ENCODE measurements at places on chromosomes 11 and 22.

GRCh38 chr11:132335311-132335710 lies 964.9 kb downstream of the NTM start:
- no peak for DNase-seq

- DNase-seq = no peak
Observed at GRCh38 chr11:57427727-57428082, 784 bp upstream of the SLC43A3 start.

- no peak for DNase-seq
Observed at GRCh38 chr11:17746096-17746495, 11.5 kb downstream of the KCNC1 start.

DNA sequence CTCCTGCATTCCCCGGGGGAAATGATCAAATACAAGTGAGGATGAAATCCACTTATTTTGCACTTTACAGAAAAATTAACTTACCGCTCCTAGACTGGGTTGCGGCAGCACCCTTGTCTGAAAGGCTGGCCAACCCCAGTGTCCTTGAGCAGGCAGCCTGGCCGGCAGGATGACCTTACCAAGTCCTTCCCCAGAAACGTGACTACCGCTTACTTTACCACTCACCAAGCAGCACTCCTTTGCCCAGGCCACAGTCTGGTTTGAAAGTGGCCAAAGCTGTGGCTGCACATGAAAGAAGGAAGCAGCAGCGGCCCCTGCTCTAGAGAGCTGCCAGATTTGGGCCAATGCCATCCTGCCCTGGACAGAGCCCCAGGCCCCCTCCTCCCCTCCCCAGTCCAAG lies 20.3 kb downstream of the MYH9 start:
- DNase-seq = no peak

DNA sequence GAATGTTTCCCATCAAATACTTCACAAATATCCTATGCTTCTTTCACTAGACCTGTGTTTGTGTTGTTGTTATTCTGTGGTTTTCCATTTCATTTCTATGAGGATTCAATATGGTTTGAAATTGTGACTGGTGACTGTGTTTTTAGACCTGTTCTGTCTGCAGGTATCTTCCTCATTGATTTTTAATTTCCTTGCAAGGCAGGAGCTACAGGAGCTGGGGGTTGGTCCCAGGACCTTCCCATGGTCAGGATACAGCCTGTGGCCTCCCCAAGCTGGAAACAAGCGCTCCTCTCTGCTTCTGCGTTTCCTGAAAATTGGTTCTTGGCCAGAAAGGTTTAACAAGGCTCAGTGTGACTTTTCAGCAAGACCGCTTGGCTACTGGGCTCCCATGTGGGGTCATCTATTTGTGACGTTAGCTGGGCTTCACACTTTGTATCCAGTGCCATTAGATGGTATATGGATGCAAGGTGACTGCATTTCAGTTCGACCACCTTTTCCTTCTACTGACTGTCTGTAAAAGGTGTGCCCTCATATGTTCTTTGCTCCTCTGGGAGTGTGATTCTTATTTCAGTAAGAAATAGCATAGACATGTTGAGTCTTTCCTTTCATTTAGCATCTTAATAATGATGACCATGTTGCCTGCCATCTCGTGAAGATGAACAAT lies 21.5 kb downstream of the IGLL5 start:
- no peak for DNase-seq

DNA sequence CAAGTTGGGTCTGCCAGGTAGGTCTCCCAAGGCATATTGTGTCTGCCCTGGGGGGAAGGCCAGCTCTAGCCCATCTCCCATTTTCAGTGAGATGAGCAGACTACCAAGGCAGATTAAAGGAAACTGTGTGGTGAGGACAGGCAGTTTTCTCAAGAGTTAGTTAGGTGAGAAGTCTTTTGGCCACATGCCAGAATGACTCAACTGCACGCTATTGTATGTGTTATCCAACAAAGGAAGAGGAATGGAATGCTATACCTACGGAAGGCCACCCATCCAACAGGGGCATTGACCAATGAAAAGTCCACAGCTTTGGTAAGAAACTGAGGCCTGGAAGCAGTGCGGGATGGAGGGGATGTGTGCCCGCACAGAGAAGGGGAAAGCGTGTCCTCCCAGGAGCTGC lies 941.7 kb downstream of the NTM start:
- no peak for DNase-seq

DNA sequence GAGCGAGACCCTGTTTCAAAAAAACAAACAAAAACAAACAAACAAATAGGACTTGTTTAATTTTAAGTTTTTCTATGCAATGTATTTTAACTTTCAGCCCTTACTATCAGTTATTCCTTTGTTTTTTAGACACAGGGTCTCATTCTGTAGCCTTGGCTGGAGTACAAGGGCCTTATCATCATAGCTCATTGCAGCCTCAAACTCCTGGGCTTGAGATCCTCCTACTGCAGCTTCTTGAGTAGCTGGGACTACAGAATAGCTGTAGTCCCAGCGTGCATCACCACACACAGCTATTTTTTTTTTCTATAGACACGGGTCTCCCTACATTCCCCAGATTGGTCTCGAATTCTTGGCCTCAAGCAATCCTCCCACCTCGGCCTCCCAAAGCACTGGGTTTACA lies 44.5 kb downstream of the PIK3C2A start:
- no peak for DNase-seq

DNA sequence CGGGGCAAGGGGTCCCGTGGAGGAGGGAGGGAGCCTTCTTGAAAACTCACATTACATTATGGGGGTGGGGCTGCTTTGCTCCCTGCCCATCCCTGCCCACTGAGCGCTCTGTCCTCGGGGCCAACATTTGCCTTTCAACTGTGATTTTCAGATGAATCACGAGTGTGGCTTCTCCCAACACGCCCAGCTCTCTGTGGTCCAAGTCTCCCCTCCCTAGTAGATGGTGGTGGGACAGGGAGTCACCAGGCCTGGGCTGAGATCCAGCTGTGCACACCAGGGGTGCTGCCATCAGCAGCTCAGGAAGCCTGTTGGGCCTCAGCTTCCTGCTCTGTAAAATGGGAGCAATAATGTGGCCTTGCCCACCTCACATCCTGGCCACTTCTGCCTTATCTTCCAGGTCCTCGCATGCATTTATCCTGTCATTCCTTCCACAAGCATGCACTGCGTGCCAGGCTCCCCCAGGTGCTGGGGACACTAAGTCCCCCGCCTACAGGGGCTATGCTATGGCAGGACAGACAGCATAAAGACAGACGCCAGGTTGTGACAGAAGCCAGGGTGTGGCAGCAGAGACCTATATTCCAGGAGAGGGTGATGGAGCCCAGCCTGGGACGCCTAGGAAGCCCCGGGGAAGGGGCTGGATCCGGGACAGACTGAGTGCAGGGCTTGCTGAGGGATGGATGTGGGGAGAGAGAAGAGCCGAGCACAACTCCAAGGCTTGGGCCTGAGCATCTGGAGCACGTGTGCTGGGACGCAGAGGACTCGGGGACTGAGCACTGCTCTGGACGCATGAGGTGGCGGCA lies 30.5 kb downstream of the NFAM1 start:
- DNase-seq = no peak

- no peak for DNase-seq
Observed at GRCh38 chr11:11960687-11961086, 47.7 kb downstream of the DKK3 start.

GRCh38 chr22:20216863-20217499 lies 51.1 kb downstream of the RTN4R start:
- DNase-seq = no peak

- DNase-seq = no peak
Observed at GRCh38 chr22:30733181-30733631, 38.5 kb downstream of the OSBP2 start.

DNA sequence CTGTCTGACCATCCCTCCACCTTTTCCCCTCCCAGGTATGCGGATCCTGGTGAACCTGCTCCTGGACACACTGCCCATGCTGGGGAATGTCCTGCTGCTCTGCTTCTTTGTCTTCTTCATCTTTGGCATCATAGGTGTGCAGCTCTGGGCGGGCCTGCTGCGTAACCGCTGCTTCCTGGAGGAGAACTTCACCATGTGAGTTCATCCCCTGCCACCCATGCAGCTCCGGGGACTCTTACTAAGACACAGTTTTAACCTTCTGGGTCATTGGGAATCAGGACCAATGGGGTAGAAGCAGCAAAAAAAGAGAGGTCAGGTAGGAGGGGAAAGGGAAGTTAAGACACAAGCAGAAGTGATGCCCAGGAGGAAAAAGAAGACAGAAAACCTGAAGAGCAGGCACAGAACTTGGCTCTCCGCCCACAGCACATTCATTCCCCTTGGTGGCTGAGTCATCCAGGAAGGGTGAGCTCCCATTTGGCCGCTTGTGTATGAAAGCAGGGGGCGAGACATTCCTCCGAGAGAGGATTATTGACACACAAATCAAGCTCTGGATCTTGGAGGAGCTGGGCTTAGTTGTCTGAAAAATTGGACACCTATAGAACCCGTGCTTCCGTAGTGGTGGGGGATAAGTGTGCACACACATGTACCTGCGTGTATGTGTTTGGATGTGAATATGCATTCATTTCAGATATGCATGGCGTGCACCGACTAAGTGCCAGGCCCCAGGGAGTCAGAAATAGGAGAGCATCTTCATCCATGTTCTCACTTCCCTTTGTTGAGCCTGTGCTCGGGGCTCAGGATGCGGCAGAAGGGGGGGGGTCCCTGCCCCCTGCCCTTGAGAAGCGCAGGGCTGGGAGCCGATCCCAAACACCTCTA lies 64.2 kb downstream of the CACNA1I start:
- no peak for DNase-seq

DNA sequence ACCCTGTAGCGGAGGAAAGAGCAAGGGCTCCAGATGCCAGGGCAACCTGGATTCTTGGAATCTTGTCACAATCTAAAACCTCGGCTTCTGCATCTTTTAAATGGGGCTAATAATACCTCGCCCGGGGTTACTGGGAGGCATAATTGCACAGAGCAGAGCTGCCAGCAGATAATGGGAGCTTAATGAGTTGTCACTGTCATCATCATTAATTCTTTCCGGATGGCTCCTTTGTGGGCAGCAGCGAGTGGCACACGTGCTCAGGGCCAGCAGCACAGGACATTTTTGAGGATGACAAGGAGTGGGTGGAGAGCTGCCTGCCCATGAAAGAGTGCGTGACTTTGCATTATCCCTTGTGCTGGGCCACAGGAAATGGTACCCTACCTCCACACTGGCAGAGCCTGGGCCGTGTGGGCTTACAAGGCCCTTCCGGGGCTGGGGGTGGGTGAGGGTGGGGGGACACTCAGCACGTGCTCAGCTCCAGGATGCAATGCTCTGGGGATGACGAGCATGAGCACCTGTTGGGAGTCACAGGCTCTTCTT lies 5.7 kb downstream of the PDGFB start:
- DNase-seq = peak; percentile 73

GRCh38 chr11:120259988-120260565 lies 20.1 kb downstream of the POU2F3 start:
- DNase-seq = no peak

DNA sequence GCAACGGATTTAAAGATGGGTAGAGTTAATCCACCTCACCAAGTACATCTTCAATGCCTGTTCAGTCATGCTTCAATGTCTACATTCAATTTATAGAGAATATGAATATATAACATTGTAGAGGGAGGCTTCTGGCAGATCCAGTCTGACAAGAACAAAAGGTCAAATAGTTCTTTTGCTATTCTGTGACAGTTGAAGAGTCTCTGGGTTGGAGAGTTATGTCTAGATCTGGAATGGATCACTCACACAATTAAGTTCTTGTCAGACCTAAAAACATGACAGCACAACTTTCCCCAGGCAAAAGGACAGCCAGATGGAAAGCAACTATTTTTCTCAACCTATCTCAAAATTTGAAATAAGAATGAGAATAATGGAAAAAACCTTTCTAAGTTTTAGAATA lies 15.3 kb upstream of the GAB2 start:
- DNase-seq = no peak

DNA sequence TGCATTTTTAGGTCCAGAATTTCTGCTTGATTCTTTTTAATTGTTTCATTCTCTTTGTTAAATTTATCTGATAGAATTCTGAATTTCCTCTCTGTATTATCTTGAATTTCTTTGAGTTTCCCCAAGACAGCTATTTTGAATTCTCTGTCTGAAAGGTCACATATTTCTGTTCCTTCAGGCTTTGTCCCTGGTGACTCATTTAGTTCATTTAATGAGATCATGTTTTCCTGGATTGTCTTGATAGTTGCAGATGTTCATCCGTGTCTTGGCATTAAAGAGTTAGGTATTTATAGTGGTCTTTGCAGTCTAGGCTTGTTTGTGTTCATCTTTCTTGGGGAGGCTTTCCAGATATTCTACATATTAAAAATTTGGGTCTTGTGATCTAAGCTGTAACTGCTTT lies 694.8 kb upstream of the CCDC179 start:
- DNase-seq = no peak

DNA sequence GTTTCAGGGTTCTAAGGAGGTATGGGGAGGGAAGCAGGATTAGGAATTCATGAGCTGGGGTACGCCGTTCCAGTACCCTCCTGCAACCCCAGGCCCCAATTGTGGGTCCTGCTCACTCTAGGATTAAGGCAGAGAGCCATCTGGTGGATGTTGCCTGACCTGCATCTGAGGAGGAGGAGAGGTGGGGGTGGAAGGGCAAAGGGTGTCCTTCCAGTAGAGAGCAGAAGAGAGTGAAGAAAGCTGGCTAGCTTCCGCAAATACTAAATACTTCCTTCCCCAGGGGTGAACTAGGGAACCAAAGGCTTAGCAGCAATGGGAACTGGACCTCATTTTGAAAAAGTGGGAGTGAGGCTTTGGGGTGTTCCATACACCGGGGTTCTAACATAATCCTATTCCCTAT lies 10.6 kb downstream of the LRRC51 start:
- DNase-seq = peak; percentile 16

DNA sequence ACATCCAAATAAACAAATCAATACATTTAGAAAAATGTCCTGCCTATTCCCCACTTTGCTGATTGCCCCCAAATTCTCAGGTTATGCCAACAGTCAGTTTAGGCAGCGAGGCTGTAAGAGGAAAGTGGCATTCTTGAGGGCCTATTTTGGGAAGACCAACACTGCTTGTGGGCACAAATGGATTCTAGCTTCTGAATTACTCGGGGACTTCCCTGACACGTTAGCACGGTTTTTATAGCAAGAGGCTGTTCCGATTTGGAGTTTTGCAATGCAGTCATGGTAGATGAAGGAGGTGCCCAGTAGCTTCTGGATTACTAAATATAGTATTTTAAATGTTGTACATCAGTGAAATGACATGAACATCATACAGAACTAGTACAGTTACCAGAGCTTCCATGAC lies 13.1 kb downstream of the RCN1 start:
- DNase-seq = no peak

GRCh38 chr11:87924125-87924524 lies 251.1 kb downstream of the RAB38 start:
- DNase-seq = no peak

- no peak for DNase-seq
Observed at GRCh38 chr11:111012491-111012890, 233.0 kb upstream of the POU2AF2 start.

Data from NCI-H1417 (cell line).